Stomach (tissue), 19 donors: ENCODE measurements at places on chromosomes 16 and 17. TPM values are rescaled to one million over a fixed set of nuclear protein-coding genes. Genes with fewer than 3 reads are reported as not detected.
A peak's percentile ranks its signal among the peaks of the same experiment; 100 is the strongest.

Gene MAPT
- total RNA-seq, result 3.5 TPM

Gene AIPL1
- total RNA-seq, result not detected

Gene OTOP2
- not detected for total RNA-seq

Gene PLK1
- 6.1 TPM for total RNA-seq

Gene TP53TG3C
- total RNA-seq, result not detected

Gene SLC22A31
- total RNA-seq, result not detected

Gene TRIM65
- total RNA-seq, result 10.7 TPM

Gene CISD3
- total RNA-seq, result 10.9 TPM

Gene DOC2B
- total RNA-seq, result 0.45 TPM

Gene SPN
- 4.3 TPM for total RNA-seq

Gene CLDN6
- total RNA-seq, result not detected

Gene RUNDC3A
- 1.3 TPM for total RNA-seq

DNA sequence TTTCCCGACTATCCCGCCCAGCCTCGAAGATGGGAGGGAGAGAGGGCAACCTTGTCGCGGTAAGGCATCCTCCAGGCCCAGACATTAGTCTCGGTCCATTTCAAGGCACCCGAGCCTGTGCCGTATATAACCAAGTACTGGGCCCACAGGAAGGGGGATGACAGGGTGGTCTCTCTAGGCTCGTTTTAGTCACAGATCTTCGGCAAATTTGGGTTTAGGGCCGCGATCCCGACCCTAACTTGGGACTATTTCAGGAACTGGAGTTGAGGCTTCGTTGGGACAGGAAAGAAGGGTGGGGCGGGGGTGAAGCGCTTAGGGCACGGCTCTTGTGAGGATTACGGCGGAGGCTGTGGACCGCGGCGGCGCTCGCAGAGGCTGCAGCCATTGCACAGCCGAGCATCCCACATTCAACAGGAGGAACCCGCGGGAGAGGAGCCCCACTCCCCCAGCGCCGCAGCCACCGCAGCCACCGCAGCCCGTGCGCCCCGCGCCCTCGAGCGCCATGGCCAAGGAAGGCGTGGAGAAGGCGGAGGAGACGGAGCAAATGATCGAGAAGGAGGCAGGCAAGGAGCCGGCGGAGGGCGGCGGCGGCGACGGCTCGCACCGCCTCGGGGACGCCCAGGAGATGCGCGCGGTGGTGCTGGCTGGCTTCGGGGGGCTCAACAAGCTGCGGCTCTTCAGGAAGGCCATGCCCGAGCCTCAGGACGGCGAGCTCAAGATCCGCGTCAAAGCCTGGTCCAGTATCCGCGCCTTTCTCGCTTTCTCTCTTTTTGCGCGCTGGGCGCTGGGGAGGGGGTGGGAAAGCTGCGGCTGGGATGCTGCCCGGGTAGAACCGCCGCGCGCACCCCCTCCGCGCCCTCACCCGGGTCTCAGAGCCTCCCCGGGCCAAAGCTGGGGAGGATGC, at the start of gene VAT1L:
VAT1L (plus strand) TSS at position 384 of the 904 bp plus-strand sequence; CDS start at position 503, 119 bp downstream.
- DNase-seq, result no peak

DNA sequence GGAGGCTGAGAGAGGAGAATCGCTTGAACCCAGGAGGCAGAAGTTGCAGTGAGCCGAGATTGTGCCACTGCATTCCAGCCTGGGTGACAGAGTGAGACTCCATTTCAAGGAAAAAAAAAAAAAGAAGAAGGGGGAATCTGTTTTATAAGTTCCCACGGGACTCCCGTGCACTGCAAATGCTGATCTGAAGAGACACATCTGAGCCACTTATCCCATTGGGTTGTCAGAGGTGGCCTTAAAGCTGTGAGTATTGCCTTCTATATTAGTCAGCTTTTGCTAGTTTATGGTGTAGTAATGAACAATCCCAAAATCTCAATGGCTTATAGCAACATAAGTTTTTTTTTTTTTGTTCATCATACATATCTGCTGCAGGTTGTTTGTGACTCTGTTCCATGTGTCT, 82.8 kb downstream of the MRM1 start:
- DNase-seq, result no peak

GRCh38 chr17:80504686-80505413, 28.4 kb upstream of the NPTX1 start:
- DNase-seq, result peak; percentile 42

GRCh38 chr17:41190328-41190727, 641 bp downstream of the KRTAP9-1 start:
- no peak for DNase-seq

DNA sequence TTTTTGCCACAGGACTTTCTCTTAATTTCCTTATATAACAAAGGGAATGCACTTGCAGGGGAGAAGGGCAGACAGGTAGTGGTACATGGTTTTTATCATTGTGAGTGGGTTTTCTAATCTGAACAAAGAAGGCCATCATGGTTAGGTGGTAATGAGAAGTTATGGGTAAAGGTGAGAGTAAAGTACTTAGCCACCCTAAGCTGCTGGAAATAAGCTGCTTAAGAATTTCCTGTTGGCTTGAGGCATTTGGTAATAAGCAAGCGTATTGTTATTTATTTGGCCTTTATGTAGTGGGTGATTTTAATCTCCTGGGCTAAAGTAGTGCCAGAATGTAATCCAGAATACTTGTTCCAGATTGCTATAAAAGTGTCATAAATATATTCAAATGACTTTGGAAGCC, 27.1 kb downstream of the TAC4 start:
- DNase-seq, result no peak

GRCh38 chr16:54856871-54857270, 73.8 kb upstream of the IRX5 start:
- DNase-seq, result no peak

DNA sequence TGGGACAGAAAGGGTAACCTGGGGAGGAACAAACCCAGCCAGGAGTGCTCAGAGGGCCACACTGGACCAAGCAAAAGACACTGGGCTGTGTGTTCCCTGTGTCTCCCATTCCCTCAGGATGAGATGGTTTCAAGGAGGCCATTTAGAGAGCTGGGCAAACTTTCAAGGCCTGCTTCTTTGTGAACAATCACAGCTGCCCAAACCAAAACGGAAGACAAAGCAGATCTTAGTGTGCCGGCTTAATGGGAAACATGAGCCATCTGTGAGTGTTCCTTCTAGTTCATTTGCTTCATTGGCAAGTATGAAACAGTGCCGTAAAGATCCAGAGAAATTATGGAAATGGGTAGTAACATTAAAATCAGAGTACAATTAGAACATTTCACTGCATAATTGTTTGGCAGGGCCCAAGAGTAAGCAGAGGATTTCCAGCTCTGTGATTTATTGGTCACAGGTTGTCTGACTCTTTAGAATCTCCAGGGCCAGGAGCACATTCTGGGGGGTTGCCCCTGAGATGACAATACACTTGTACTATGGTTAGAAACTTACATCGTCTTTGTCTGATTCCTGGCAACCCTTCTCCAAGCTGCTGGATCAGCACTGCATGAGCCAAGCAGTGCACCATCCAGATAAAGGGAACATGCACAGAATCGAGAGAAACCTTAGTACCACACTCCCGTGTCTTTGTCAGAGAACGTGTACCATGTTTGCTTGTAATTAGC, 412.1 kb downstream of the RBFOX1 start:
- DNase-seq, result no peak

DNA sequence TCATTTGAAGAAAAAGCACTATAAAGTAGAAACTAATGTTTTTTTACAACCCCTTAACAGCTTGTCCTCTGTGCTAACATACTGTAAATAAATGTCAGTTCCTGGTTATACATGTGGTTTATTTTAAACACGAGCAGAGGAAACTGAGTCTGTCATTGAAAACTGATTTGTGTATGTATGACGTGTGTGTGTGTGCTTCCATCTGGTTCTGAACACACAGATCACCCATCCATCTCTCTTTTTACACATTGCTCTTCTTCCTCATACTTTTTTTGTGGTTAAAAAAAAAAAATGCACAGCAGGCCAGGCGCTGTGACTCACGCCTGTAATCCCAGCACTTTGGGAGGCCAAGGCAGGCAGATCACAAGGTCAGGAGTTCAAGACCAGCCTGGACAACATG, 49.5 kb downstream of the ZNF423 start:
- no peak for DNase-seq

GRCh38 chr17:1002412-1002753, 5.5 kb downstream of the TIMM22 start:
- DNase-seq, result no peak

GRCh38 chr17:40355804-40356758, 8.5 kb downstream of the GJD3 start:
- peak; percentile 55 for DNase-seq

DNA sequence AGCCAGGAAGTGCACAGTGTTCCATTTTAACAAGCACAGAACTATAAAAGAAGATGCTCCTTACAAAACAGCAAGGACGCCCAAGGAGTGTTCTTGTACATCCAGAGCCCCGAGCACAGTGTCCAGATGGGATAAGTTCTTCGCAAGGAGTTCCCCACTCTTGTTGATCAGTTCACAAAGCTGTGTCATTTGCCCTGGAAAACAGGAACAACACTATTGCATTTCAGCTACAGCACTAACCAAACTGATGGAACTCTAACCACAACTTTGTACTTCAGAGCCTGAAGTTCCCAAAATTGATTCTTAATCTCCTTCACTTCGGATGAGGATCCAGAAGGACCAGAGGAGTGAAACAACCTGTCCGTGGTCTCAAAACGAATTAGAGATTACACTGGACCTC, 5.1 kb downstream of the COPS3 start:
- no peak for DNase-seq

DNA sequence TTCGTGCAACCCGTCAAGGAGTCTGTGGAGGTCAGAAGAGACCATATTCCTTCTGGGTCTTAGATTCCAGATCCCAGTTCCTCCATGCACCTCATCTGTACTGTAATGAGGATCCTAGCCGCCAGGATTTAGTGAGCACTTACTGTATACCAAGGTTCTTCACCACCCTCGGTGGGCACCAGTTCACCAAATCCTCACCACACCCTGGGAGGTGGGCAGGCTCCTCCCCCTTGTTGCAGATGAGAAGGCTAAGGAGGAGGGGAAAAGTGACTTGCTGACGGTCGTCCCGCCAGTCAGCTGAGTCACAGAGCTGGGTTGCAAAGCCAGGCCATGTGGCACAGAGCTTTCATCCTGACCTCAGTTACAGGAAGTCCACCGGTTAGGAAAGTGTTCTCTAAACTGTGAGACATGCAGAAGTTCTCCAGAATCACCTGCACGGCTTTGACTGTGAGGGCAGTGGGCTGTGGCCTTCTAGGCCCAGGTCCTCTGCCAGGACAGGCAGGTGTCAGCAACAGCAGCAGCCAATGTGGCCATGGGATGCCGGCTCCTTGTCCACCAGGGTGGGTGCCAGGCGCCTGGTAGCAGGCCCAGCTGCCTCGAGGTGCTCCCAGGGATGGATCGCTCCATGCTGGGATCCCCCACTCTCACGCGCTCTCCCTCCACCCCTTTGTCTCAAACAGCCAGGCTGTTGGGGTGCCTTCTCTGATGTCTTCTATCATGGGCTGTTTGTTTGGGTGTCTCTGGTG, 240.3 kb upstream of the GSE1 start:
- peak; percentile 39 for DNase-seq

- DNase-seq, result no peak
These were observed 16.8 kb downstream of the LRRC75A start for GRCh38 chr17:16475179-16475704.

- peak; percentile 89 for DNase-seq
These were observed 23.0 kb downstream of the NSMCE1 start for GRCh38 chr16:27245276-27246172.

GRCh38 chr17:69950701-69951418, 124.2 kb upstream of the KCNJ16 start:
- DNase-seq, result no peak

DNA sequence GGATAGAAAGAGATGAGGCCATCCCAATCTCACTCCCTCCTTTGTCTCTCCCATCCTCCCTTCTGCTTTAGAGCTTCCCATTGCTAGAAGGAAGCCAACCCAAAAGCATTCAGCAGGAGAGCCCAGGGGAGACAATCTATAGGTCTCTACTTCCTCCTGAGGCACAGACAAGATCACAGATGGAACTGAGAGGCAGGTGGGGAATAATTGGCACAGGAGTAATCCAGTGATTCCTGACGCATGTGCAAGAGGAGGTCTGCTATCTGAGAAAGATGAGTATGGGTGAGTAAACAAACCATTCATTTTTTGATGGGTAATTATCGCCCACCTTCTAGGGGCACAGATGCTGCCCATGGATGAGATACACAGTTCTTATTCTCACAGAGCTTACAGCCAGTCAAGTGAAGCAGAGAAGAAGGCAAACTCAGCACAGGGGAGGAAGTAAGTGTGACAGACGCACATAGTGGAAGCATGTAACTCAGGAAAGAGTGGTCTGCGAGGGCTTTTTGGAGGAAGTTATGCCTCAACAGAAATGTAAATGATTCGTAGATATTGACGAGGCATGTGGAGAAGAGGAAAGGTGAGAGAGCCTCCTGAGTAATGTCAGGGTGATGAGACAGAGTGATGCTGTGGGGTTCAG, 88.9 kb upstream of the HLF start:
- no peak for DNase-seq

GRCh38 chr17:31269578-31269983, 27.5 kb downstream of the OMG start:
- DNase-seq, result peak; percentile 23

- DNase-seq, result peak; percentile 78
These were observed 33.2 kb downstream of the TUBD1 start for GRCh38 chr17:59859444-59860025.

GRCh38 chr17:1144162-1144561, 35.6 kb downstream of the ABR start:
- no peak for DNase-seq

DNA sequence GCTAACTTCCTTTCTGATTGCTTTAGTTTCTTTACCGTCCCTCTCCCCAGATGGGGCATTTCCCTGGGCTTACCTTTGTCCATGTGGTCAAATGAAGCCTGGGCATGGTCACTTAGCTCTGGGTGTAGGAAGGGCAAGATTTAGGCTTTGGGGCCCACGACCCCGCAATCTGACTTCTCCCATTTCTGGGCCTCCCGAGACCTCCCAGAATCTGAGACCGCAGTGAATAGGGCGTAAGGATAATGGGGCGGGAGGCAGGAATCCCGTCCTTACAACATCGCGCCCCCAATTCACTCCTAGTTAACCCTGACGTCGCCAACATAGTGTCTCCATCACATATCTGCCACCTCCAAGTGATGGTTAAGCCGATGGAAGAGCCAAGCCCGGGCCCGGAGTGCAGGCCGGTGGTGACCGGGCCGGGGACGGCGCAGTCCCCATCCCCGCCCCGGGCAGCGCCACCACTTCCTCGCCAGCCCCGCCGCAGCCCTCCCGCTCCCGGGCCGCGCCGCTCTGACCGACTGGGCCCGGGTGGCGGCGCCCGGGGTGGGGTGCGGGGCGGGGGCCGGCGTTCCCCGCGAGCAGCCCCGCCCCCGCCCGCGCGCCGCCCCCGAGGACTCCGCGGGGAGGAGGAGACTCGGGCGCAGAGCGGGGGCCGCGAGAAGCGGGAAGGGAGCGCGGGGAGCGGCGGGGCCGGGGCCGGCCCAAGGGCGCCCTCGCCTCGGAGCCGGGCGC, at the start of gene RHBDL3:
RHBDL3 (plus strand) TSS at position 641 of the 732 bp plus-strand sequence. CDS start 358 bp downstream, outside the sequence.
- peak; percentile 32 for DNase-seq

DNA sequence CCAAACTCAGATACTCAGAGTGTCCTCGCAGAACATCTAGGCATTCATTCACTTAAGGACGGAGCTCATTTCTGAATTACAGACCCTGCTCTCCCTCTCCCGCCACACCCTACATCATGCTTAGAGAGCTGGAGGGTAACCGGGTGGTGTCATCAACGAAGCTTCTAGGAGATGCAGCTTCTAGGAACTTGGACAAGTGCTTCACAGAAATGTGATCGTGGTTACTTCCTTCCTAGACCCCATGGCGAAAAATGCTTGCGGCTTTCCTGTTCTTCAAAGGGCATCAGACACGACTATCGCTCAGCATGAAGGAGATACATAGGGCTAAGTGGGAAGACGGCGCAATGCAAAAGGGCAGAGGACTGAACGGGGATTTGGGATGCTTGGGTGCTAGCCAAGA, 126.8 kb downstream of the ZFHX3 start:
- no peak for DNase-seq

GRCh38 chr17:44979426-44979995, 11.4 kb upstream of the C1QL1 start:
- peak; percentile 87 for DNase-seq
